Fibroblast of pulmonary artery (primary cell): ENCODE measurements at places on chromosomes 3 and 15.
A peak's percentile ranks its signal among the peaks of the same experiment; 100 is the strongest.

- DNase-seq, result no peak
Measured at GRCh38 chr15:65909831-65910230, 40.5 kb downstream of the RAB11A start.

GRCh38 chr3:120516136-120516535 is 65.3 kb upstream of the FSTL1 start:
- no peak for DNase-seq

- no peak for DNase-seq
Measured at GRCh38 chr3:128155616-128156360, 2.5 kb downstream of the EEFSEC start.

- DNase-seq, result peak; percentile 82
Measured at GRCh38 chr3:140898340-140899180, 43.1 kb upstream of the SLC25A36 start.

DNA sequence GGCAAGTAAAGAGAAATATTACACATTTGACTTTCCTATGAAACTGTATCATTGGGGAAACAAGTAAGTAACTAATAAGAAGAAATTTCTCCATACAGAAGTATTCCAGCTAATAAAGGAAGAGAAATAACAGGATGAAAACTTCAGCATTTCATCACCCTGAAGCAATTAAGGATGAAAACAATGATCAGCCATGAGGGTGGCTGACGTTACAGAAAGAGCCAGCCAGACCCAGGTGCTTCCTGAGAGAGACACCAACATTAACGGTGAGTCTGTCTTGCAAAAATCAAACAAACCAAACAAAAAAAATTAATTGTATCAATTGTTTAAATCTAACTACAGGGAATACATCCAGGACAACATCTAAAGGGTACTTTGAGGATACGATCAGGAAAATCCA is 190.0 kb downstream of the ARRDC4 start:
- no peak for DNase-seq

DNA sequence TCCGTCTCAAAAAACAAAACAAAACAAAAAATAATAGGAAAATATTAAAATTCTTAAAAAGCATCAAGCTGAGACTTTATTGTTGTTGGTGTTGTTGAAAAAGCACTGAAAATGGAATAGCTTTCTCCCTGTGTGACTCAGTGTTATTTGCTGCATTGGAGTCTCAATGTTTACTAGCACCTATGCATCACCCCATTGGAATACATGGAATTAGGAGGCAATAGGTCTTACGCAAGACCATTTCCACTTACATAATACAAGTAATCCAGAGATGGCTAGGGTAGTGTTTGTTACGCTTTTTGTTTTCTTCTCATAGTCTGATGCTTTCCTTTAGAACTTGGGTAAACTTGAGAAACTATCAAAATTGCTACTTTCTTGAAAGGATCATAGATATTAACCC is 15.2 kb downstream of the GXYLT2 start:
- DNase-seq, result peak; percentile 74

- no peak for DNase-seq
Measured at GRCh38 chr3:192514754-192515663, 212.3 kb downstream of the FGF12 start.
